NB4 (cell line): ENCODE measurements at places on chromosomes 12 and 14.

GRCh38 chr12:88141774-88142609 lies at the start of the genes CEP290 and TMTC3:
Gene CEP290, minus strand, starts transcription at chr12:88142088. Its CDS starts 781 bp downstream, at chr12:88141307.
Gene TMTC3, plus strand, starts transcription at chr12:88142307. Its CDS starts 6,009 bp downstream, at chr12:88148316.
- peak; percentile 100 for DNase-seq

GRCh38 chr12:49260166-49260565 lies 4.7 kb upstream of the TUBA1C start:
- no peak for DNase-seq

- DNase-seq: no peak
These were observed 27.6 kb upstream of the LRP6 start for GRCh38 chr12:12294215-12295005.

GRCh38 chr12:132186857-132187620 lies 42.8 kb downstream of the NOC4L start:
- no peak for DNase-seq

DNA sequence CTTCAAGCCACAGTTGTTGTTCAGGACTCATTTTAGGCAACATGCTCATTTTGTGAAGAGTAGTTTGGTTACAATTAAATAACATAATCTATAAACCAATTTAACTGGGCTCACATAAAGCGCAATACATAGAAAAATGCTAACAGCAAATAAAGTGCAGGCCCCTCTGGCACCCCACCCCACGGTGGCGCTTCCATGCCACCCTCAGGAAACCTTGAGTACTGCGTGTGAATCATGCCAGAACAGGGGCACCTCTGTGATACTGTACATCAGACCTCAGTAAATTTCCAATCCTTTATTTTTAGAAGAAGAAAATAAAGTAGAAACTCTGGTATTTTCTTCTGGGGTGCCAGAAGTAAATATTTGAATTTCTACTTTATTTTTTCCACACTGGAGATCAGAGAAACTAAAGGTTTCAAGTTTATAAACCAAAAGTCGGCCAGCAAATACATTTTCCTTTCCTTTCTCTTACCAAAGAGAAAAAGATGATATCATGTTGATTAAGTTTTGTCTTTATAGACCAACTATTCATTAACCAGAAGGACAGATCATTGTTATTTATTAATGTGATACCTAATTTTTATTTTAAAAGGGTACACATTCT lies 316.8 kb downstream of the PAWR start:
- peak; percentile 34 for DNase-seq

DNA sequence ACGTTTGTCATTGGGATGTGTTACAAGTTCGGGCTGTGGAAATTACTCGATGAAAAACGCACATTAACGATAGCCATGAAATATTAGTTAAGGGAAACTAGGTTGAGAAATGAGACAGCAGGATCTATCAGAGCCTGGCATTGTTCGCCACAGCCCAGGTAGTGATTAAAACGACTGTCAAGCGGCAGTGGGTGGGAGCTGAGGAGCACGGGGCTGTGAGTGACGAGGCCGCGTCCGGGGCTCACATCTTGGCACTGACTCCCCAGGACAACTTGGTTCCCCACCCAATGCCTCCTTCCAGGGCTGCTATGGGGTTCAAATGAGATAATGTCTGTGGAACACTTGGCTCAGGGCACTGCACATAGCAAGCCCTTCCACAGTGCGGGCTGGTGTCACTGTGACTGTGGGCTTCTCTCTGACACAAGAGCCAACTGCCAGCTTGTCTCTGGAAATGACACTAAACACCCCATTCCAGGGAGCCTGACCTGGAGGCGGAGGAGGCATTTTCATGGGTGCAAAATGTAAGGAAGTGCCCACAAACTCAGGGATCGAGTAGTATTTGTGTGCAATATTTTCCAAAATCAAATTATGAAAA lies 19.3 kb downstream of the MMAB start:
- DNase-seq: no peak

DNA sequence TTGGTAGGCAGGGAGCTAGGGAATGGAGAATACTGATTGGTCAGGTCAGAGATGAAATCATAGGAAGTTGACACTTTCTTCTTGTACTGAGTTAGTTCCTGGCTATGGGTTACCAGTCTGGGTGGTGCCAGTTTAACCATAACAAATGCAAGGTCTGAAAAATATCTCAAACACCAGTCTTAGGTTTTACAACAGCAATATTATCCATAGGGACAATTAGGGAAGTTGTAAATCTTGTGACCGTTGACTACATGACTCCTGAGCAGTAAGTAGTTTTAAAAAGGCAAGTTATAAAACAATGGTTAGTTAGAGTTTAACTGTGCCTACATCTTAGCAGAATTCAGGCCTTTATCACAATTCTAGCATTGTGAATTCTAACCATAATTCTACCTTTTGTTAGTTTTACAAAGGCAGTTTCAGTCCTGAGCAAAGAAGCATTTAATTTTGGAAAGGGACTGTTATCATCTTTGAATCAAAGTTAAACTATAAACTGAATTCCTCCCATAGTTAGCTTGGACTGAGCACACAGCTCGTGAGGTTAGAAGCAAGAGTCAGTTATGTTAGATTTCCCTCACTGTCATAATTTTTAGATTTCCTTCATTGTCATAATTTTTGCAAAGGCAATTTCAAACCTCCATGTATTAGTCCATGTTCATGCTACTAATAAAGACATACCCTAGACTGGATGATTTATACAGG lies 19.7 kb upstream of the MON2 start:
- DNase-seq: no peak
